ENCODE measurements at places on chromosomes 16 and 17. TPM values are rescaled to one million over a fixed set of nuclear protein-coding genes. Genes with fewer than 3 reads are reported as not detected.
A peak's percentile ranks its signal among the peaks of the same experiment; 100 is the strongest.

The ARL5C gene
- not detected for total RNA-seq

DNA sequence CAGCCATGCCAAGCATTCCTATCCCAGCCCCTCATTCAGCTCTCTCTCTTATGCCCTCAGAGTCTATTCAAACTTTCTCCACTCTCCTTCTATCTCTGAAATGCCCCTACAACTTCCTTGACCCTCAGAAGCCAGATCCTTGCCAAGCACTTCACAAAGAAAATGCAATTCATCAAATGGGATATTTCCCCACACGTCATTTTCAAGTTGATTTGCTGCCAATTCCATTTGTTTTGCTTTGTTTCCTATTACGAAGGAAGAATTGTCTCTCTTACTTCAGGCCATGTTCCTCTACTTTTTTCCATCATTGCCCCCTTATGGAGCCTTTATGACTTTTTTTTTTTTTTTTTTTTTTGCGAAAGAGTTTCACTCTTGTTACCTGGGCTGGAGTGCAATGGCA lies 9.2 kb upstream of the ALOX12 start:
- no peak for DNase-seq

The CSNK2A2 gene
- total RNA-seq = 67.1 TPM

DNA sequence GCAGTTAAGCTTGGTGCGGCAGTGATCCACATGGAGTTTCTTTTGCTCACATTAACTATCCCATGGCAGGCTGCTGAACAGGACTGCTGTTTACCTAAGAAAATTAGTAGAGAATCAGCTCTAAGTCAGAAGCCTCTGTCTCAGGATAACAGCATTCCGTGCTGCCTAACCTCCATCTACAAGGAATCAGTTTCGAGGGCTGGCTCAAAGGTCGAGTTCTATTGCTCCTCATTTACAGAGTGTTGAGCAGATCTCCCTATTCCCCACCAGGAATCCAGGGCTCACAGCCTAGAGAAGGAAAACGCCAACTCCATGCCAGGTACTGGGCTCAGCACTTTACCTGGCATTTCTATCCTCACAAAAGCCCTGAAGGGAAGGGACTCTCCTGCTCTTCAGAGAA lies 9.9 kb downstream of the GINS2 start:
- DNase-seq = no peak

GRCh38 chr16:57957673-57958392 lies 13.1 kb downstream of the CNGB1 start:
- no peak for DNase-seq

GRCh38 chr16:78915811-78916345 lies 684.7 kb downstream of the MAF start:
- DNase-seq = no peak

- DNase-seq = no peak
Observed at GRCh38 chr16:85652431-85653221, 36.1 kb downstream of the GINS2 start.

DNA sequence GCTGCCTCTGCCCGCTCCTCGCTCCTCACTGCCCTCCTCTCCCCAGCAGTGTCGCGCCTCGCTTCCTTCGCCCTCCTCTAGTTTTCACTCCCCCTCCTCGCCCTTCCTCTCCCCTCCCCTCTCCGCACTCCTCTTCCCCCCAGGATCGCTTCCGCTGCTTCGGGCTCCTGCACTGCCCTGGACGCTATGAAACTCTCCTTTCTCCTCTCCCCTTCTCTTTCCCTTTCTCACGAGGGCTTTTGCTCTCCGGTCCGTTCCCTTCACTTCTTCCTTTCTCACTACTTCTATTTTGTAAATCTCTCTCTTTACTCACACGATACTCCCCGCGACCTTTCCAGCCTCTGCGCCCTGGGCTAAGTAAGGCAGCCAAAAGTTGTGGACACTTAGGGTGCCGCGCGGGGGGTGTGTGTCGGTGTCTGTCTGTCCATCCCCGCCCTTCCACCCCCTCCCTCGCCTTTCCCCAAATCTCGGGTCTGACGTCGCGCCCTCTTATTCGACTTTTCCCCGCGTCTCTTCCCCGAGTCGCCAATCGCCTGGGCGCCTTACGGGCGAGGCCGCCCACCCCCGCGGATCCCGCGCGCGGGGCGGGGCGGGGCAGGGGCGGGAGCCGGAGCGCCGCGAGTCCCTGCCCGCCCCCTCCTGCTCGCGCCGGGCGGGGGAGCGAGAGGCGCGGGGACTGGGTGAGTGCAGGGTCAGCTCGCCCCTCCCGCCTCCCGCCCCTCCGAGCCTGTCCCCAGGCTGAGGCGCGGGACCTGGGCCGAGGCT lies at the start of gene IRX3:
TSS of gene IRX3 (minus strand) at position 422 of the 765 bp plus-strand sequence. CDS start 737 bp downstream, outside the sequence.
- peak; percentile 84 for DNase-seq

DNA sequence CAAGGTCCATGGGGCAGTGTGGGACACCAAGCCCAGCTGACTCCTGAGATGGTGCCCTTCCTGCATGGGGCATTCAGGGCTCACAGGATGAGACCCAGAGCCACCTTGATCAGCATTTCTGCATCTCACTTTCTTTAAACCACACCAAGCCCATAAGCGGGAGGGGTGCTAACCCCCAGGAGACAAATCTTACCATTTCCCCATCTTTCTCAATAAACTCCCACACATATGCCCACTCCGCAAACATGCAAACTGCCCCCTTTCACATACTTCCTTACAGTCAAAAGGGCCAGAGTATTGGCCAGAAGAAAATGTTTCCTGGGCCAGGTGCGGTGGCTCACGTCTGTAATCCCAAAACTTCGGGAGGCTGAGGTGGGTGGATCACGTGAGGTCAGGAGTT lies 3.7 kb upstream of the SLC39A11 start:
- no peak for DNase-seq

Data from type B pancreatic cell (in vitro differentiated cells).